H1 (cell line): ENCODE measurements at places on chromosomes 2 and 18.

GRCh38 chr18:12470382-12471075 is 62.8 kb downstream of the PRELID3A start:
- DNase-seq = no peak

GRCh38 chr2:62045017-62045543 is 139.6 kb downstream of the COMMD1 start:
- no peak for DNase-seq

DNA sequence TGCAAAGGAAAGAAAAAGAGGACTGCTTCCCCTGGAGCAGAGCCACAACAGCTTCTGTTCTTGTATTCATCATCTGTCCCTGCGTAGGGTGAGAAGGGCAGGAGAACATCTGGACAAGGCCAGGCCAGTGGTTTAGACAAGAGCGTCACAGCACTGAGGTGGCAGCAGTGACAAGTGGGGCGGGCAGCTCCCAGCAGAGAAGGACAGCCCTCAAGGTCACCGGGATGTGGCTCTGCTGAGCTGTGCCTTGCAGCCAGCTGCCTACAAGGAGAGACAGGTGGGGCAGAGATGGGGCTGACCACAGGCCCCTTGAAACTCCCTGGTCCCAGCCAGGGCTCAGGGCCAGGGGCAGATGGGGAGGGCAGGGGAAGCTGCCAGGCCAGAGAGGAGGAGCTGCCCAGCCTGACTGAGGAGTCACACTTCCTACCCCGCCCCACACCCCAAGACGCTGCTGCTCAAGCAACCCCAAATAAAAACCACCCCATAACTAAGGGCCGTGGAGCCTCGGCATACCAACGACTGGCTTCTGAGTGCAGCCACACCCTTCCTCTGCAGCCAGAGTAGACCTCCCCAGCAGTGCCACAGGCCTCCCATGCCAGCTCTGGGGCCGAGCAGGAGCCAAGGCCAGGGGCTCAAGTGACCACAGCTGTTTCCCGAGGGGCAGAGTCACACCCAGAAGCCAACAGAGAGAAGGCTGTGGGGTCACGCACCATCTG is 5.4 kb downstream of the RAB11FIP5 start:
- no peak for DNase-seq

GRCh38 chr18:35633761-35634160 is 52.2 kb downstream of the GALNT1 start:
- DNase-seq = no peak

- DNase-seq = no peak
Measured at GRCh38 chr2:219551441-219552381, 7.9 kb downstream of the TMEM198 start.

DNA sequence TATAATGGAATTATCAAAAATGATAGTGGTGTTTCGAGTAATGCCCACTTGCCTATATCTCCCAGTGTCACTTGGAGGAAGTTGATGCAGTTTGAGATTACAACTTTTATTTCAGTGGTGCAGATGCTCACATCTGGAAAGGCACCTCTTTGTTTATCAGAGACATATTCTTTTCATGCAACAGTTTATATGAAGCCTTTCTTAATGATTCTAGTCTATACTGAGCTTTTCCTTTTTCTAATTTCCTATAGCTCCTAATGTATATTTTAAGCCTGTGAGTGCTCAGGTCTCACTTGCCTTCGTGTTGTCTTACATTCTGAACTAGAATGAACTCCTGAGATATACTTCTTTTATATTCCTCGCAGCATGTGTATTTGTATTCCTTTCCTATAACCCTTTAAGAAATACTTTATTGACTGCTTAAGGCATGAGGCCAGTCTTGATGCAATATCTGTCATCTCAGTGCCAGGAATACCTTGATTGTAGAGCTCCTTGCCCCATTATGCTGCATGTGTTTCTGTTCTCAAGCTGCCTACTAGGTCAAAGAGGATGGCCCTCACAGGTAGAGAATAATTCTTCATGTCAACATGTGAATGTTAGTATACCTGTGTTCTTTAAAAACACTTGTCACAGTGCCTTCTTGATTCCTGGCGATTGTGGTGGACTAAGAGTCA is 52.6 kb downstream of the VRK2 start:
- DNase-seq = no peak

GRCh38 chr2:74414881-74415761 is 6.3 kb downstream of the C2orf81 start:
- DNase-seq = no peak

- DNase-seq = no peak
Measured at GRCh38 chr18:24914685-24915084, 437.3 kb downstream of the ZNF521 start.

DNA sequence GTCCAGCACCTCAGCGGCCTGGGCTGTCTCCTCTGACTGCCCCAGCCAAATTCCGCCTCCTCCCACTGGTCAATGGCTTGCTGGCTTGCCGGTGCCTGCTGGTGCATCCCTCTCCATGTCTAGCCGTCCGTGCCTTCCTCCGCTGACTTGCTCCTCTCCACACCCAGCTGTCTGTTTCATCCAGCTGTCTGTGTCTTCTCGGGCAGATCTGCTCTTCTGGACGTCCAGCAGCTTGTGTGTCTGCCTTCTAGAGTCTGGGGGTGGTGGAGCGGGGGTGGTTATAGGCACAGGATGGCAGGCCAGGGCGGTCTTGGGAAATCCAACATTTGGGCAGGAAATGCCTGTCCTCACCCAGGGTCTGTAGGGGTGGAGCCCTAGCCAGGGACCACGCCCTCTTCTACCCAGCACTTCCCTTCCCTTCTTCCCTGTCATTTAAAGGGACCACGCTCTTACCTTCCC is 369.2 kb downstream of the GALNT13 start:
- DNase-seq = no peak

- no peak for DNase-seq
Measured at GRCh38 chr18:59957957-59958356, 58.2 kb downstream of the PMAIP1 start.

DNA sequence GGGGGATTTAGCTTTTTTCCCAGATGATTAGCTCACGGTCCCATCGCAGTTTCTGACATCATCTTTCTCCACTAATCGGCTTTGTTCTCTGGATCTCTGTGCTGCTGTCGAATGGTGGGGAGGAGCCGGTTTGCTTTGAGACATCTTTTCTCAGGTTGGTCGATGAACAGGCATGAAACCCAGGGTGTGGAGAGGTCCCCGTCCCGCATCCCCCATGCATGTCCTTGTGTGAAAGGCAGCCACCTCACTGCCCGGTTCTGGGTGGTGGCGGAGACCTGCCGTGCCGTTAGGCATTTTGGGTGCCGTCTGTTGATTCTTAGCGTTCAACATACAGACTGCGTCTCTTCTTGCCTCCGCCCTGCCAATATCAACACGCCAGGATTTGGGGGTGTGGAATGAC is 57.8 kb downstream of the CTDP1 start:
- no peak for DNase-seq

- no peak for DNase-seq
Measured at GRCh38 chr2:18446715-18447114, 113.7 kb downstream of the RDH14 start.

GRCh38 chr2:105765415-105766299 is 20.9 kb downstream of the NCK2 start:
- DNase-seq = no peak

DNA sequence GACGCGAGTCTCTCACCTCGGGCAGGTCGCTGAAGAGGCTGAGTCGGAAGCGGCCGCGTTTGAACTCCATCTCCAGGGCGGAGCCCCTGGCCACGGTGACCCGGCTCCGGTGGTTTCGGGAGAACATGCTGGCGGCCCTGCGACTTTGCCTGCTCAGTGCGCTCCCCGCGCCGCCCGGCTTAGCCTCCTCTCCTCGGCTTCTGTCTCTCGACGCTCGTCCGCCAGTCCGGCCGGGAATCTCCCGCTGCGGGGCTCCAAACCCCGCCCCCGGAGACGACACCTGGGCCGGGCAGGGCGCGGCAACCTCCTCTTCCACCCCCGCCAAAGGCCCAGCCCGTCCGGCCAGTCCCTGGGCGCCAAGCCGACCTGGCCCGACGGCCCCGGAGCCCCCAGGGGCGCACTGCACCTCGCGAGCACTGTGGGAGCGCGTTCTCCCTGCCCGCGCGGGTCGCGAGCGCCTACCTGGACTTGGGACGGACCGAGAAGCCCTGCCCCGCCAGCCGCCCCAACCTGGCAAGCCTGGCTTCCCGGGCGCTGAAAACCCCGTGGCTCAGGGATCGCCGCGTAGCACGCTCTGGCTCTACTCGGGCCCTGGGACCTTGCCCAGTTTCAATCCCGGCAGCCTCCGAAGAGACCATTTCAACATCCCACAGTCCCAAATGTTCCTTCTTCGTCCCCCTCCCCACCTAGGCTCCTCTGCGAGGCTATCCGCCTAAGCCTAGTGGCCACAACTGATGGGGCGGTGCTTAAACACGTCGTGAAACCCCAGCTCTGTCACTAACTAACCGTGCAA is at the start of gene RTKN:
Gene RTKN (minus strand): TSS at position 248 of the 793 bp plus-strand sequence. CDS start 121 bp downstream, at position 127.
- peak; percentile 94 for DNase-seq

- no peak for DNase-seq
Measured at GRCh38 chr2:111946294-111947114, 48.1 kb downstream of the MERTK start.

- DNase-seq = no peak
Measured at GRCh38 chr2:134252092-134252750, 1.7 kb upstream of the MGAT5 start.

DNA sequence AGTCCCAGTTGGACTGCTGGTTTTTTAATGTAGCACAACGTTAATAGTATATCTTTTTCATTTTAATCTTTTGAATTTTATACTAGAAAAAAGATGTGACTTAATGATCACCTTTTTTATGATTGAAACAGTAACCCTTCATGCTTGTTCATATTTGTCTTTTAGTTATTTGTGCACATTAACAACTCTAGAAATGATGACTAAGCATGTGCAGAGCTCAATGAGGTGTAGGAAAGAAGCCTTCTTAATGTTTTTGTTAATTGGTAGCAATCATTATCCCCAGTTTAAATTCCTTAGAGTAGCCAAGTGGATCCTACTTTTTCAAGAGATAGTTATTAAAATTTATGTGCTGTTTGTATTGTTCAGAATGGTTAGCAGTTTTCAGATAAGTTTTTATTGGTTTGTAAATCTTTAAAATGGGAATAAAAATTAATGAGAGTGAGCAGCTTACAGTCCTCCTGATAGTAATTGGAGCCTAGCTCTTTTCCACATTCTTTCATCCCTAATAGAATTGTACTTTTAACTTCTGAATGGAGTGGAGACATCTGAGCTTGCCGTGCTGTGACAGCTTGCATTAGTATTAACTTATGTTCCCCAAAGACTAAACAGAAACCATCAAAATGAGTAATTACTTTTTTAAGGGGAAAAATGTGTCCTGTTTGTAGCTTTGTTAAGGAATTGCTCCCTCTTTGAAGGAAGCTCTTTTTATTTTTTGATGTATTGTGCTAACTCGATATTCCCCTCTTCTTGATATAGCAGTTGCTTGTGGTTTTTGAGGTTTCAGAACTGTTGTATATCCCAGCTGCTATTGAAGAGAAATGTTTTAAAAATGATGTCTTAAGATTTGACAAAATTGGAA is 17.3 kb downstream of the PIK3C3 start:
- no peak for DNase-seq

- DNase-seq = no peak
Measured at GRCh38 chr2:26464390-26465265, 13.3 kb downstream of the OTOF start.

DNA sequence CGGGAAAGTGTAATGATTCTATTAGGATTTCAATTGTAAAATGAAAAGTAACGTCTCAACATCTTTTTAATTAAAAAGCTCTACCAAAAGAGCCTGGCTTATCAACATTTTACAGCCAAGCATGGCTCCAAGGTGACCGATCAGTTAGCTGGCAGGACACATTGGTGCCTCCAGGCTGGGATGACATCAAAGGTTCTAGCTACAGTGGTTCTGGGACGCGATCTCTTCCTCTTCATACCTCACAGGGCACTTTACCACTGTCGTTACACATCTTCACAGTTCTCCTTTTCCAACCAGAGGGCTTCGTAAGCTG is 693 bp downstream of the ORC2 start:
- DNase-seq = no peak

GRCh38 chr2:208335-208734 is 55.5 kb downstream of the SH3YL1 start:
- DNase-seq = no peak

DNA sequence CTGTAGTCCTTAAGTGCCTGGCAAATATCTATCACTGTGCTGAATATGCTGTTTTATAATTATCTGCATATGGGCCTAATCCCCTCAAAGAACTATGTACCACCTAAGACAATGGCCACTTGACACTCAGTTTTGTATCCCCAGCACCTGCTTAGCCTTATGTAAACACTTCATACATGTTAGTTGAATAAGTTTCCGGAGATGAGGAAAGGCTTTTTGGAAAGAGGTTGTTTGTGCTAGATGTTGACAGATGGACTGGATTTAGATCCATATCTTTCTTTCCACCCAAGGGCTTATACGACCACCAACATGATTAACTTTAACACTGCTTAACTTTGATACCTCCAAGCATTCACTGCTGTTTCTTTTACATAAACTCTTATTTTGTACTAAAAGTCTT is 63.3 kb downstream of the FAM228A start:
- no peak for DNase-seq

DNA sequence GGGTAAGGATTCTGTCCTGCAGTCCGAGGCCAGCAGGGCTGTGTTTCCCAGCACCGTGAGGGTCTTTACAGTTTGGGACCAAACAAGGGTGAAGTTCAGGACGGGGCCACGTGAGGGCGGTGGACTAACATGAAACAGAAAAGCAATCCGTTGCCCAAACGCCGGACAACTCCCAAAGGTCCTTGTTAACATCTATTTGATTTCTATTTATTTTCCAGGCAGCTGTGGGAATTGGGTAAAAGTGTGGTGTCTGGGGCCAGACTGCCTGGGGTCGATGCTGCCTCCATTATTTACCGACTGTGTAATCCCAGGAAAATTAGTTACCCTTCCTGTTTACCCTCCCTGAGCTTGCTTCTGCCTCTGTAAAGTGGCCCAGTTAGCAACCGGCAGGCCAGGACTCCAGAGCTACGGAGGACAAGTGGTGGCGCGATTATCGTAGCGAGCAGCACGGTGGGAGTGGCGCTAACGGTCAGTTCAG is 66.3 kb upstream of the TCF7L1 start:
- peak; percentile 65 for DNase-seq

- DNase-seq = no peak
Measured at GRCh38 chr2:102771114-102771513, 9.3 kb downstream of the TMEM182 start.

- DNase-seq = no peak
Measured at GRCh38 chr2:154187948-154188347, 316.2 kb downstream of the GALNT13 start.
